ENCODE measurements at places on chromosomes 2 and 18.

- DNase-seq, result no peak
These were observed 754.9 kb upstream of the LRATD1 start for GRCh38 chr2:13877571-13877970.

GRCh38 chr2:42954227-42954962 lies 162.0 kb upstream of the HAAO start:
- DNase-seq, result no peak

- DNase-seq, result no peak
These were observed 183.3 kb downstream of the ASXL3 start for GRCh38 chr18:33761363-33761762.

GRCh38 chr2:232282508-232283055 lies 96.0 kb upstream of the ALPP start:
- no peak for DNase-seq

GRCh38 chr2:218722419-218722818 lies 11.8 kb downstream of the TTLL4 start:
- no peak for DNase-seq

DNA sequence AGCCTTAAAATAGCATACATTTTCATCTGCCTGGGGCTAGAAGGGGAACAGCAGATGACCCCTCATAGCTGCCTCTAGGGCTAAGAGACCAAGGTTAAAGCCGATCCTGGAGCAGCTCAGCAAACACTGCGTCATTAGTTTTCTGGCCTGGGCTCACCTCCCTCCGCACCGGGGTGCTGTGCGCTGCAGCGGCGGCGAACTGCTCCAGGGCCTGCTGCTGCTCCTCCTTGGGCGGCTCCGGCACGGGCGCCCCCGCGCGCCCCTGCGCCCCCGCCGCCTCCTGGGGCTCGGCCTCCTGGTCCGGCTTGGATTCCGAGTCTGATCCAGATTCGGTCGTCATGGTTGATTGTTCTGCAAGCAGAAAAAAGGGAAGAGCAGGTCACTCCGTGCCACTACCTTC lies 55.0 kb downstream of the EPB41L3 start:
- DNase-seq, result no peak

- DNase-seq, result no peak
These were observed 169.6 kb upstream of the SIX2 start for GRCh38 chr2:45178854-45179253.

- DNase-seq, result no peak
These were observed 5.8 kb downstream of the MAPRE3 start for GRCh38 chr2:26976237-26976636.

- no peak for DNase-seq
These were observed 32.6 kb upstream of the COPS8 start for GRCh38 chr2:237053066-237053465.

DNA sequence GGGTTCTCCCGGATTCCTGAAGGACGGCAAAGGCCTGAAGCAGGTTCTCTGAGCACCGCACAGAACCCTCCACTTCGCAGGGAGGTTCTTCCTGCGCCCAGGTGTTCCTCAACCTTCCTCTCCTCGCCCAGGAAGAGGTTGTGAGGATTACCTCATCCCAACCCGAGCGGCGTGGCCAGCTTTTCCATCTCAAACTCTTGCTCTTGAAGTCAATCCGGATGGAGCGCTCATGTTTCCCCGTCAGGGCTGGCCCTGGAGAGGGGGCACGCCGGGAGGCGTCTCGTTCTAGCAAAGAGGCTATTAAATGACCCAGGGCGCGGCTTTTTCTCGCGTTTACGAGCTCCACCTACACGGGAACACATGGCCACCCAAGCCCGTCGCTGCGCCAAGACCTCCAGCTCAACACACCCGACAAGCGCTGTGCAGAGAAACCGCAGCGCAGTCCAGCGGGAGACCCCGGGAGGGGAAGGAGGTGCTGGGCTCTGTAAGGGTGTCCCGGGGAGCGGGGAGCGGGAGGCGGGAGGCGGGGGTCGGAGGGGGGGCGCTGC lies 540 bp upstream of the RAB10 start:
- no peak for DNase-seq

DNA sequence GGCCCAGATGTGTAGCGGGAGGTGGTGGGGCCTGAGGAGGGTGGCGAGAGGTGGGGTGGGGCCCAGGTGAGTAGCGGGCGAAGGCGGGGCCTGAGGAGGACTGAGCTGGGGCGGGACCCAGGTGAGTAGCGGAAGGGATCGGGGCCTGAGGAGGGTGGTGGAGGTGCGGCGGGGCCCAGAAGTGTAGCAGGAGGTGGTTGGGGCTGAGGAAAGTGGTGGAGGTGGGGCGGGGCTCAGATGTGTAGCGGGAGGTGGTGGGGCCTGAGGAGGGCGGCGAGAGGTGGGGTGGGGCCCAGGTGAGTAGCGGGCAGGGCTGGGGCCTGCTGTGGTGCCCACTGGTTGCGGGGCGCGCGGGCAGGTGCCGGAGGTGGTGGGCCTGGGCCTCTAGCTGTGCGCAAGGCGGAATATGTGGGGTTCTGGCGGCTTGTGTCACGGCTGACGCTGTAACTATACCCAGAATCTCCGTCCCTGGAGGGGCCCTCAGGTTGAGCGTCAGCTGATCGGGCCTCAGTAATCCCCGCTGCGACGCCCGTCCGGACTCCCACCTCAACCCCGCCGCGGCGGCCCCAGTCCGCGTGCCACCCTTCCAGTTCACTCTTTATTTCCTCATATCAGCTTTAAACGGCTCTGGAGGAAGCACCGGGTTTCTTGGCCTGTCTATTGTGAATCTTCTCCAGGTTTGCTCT lies 866 bp upstream of the SF3B6 start:
- DNase-seq, result no peak

DNA sequence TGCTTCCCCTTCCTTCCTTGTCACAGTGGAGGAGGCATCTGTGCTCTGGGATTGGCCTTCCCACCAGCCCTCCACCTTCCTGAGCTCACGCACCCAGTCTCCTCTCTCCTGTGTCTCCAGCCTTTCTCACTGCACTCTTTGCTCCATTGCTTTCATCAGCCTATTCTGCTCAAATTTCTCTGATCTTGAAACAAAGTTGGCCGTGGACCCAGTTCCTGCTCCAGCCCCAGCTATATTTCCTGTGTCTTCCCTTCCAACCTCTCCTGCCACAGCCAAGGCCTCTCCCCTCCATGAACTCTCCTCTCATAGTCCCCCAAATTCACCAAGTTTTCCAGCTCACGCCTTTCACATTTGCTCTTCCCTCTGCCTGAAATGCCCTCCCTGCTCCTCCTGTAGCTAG lies 226.6 kb upstream of the AGAP1 start:
- DNase-seq, result no peak

GRCh38 chr2:39124746-39125057 lies 3.9 kb upstream of the SOS1 start:
- no peak for DNase-seq

GRCh38 chr2:234078129-234078528 lies 27.6 kb downstream of the SPP2 start:
- no peak for DNase-seq

GRCh38 chr2:122191331-122191730 lies 435.9 kb downstream of the TSN start:
- no peak for DNase-seq

GRCh38 chr2:134459706-134460406 lies 206.0 kb downstream of the MGAT5 start:
- no peak for DNase-seq

Measured in stimulated activated CD8-positive, alpha-beta memory T cell treated with anti-CD3 and anti-CD28 coated beads, Interleukin-7, amount 100 ng/mL, for 4 hours (primary cell).